DMS153 (cell line): ENCODE measurements at places on chromosomes 1 and 21.

- DNase-seq: no peak
Observed at GRCh38 chr1:150550222-150551050, 1.2 kb downstream of the ADAMTSL4 start.

DNA sequence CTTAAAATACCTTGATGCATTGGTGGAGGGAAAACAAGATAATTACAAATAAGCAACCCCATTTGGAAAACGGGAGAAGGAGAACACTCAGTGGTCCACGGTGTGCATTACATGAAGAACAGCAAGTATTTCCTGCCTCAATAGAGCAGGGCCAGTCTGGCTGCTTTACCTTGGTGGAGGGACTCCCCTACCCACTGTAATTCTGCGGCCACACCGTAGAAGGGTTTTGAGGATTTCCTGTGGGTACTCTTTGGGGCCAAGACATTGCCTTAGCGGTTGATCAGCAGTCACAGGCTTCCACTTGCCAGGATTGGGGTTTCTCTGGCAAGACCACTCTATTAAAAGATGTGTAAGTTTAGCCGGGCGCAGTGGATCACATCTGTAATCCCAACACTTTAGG, 16.3 kb upstream of the TMEM54 start:
- no peak for DNase-seq

- no peak for DNase-seq
Observed at GRCh38 chr1:221138516-221138915, 259.3 kb downstream of the HLX start.

- DNase-seq: no peak
Observed at GRCh38 chr1:45134461-45134873, 71.9 kb downstream of the ZSWIM5 start.

DNA sequence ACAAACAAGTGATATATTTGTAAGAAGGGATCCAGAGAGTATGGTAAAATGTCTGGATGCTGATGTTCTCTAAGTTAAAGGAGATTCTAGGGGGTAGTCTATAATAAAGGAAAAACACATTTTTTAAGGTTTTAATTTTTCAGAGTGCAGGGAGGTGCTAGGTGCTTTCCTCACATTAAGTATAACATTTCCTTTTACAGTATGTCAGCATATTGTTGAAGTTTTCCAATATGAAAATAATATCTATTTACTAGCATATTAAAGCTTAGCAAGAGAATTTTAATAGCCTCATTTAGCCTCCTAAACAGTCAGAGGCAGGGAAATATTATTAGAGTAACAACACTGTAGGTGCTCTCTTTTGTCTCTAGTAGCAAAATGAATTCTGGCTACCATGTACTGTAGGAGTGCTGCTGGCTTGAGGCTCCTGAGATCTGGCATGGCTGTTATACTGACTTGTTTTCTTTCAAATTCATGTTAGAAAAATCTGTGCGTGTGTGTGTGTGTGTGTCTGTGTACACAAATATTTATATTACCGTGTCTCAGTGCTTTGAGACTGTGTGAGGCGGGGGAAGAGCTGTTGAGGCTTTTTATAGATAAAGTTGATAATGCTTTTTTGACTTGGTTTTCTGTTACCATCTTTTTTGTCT, 71.0 kb downstream of the POU2F1 start:
- DNase-seq: no peak

DNA sequence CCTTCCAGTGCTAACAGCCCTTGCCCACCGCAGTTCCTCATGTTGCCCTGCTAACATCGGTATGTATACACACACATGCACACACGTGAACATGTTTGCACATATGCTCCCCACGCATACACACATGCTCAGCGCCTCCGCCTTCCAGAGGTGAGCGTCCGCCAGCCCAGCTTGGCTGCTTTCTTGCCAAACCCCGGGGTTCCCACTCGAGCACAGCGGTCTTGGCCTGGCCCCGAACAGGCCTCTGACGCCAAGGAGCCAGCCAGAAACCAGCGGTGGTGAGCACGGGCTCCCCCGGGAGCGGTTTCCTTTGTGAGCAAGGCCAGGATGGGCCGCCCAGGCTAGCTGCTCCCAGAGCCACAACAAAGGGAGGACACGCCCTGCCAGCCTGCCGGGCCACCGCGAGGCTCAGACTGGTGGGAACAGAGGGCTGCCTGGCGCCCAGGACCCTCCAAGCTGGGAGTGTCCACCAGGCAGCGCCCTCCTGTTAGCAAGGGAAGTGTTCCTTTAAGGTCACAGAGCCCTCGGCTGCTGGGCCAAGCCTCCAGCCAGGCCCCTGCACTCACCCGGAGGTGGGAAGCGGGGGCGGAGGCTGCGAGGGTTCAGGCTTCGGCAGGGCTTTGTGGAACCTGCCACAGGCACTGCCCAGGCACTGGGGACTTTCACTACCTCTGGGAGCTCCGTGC, 65.4 kb downstream of the ALPL start:
- peak; percentile 77 for DNase-seq

DNA sequence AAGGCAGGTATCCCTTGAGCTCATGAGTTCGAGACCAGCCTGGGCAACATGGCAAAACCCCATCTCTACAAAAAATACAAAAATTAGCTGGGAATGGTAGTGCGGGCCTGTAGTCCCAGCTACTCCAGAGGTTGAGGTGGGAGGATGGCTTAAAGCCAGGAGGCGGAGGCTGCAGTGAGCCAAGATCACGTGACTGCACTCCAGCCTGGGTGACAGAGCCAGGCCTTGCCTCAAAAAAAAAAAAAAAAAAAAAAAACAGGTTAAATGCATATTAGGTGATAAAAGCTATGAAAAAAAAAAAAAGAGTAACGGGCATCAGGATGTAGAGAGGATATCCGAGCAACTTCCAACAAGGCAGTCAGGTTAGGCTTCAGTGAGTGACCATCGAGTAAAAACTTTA, 2.8 kb upstream of the SRRM1 start:
- DNase-seq: no peak
